ENCODE measurements at places on chromosomes 4 and X. TPM values are rescaled to one million over a fixed set of nuclear protein-coding genes. Genes with fewer than 3 reads are reported as not detected.

The HS6ST2 gene
- 0.08 TPM for total RNA-seq

The SPACA5 gene
- not detected for total RNA-seq

The NDNF gene
- total RNA-seq = 8.1 TPM

The VSIG1 gene
- not detected for total RNA-seq

The PTCHD1 gene
- total RNA-seq = 0.08 TPM

The GLRA3 gene
- total RNA-seq = not detected

The MAGEB6B gene
- total RNA-seq = not detected

The RNF212 gene
- total RNA-seq = 0.30 TPM

The CT55 gene
- total RNA-seq = not detected

The ZDHHC15 gene
- 2.8 TPM for total RNA-seq

The XAGE1A gene
- total RNA-seq = not detected

All from Right ventricle myocardium superior (tissue), 1 donor.